ENCODE measurements at places on chromosomes 6 and 20.

GRCh38 chr6:37095997-37096396 is 74.0 kb upstream of the PIM1 start:
- DNase-seq, result no peak

DNA sequence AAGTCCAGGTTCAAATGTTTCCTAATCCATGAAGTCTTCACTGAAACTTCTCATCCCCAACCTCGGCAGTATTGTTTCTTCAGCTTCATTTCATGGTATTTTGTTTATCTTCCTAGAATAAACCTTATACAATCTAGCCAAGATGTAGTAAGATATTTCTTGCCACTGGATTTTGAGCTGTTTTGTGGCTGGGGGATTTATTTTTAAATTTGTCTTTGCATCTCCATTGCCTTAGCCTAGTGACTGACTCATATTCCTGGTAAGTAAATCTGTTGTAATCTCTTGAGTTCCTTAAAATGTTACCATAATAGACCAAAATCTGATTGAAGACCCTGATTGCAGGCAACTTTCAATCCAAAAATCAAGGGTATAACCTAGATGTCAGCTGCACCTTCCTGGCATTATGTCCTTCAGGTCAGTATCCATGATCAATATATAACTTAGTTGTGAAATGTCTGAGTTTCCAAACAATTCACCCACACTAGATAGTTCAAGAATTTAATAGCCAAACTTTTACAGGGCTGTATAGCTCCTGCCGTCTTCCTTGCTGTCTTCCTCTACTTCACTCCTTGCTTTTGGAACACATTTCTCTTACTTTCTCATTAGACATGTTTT is 4.7 kb upstream of the TRMT11 start:
- DNase-seq, result no peak

GRCh38 chr20:33837096-33837830 is 26.1 kb downstream of the CHMP4B start:
- DNase-seq, result no peak

GRCh38 chr6:165448210-165448609 is 138.8 kb upstream of the C6orf118 start:
- DNase-seq, result no peak

DNA sequence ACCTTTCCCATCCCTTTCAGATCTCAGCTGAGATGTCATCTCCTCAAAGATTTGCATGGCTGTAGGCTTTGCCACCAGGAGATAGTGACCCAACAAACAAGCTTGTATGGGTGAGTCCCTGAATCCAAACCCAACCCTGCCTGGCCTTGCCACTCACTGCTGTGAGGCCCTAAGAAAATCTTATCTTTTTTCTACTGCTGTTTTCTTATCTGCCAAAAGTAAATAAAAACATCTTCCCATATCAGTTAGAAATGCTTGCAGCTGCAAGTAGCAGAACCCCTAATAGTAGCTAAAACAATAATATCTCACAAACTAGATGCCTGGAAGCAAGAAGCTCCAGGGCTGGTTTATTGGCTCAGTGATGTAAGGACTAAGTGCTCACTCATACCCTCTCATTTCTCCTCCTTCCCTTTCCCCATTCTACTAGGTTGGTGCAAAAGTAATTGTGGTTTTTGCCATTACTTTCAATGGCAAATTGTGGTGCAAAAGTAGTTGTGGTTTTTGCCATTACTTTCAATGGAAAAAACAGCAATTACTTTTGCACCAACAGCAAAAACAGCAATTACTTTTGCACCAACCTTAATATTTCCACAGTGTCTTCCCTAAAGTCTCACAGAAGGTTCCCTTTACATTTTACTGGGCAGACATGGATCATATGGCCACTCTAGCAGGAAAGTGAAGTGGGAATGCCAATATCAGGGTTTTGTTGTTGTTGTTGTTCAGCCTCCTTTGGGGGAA is 56.7 kb upstream of the PSMF1 start:
- DNase-seq, result no peak

- no peak for DNase-seq
Observed at GRCh38 chr6:19771753-19772336, 65.3 kb upstream of the ID4 start.

GRCh38 chr6:40903456-40903855 is 135.6 kb downstream of the UNC5CL start:
- no peak for DNase-seq

DNA sequence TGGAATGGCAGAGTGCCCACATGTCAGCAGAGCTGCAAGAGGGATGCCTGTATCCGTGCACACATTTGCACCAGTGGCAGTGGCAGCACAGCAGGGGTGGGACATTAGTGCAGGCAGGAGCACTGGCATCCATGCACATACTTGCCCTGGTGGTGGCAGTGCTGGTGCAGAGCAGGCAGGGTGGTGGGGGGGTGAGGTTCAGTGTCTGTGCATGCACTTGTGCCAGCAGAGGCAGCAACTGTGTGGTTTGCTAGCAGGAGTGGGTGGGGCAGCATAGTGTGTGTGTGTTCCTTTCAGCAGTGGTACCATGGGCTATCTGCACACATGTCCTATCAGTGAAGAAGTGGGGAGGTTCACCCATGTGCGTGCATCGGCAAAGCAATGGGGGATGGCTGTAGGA is 151.6 kb downstream of the EPM2A start:
- DNase-seq, result no peak

GRCh38 chr20:7571521-7572055 is 368.7 kb downstream of the HAO1 start:
- no peak for DNase-seq

GRCh38 chr20:32983459-32984112 is 20.6 kb downstream of the SUN5 start:
- DNase-seq, result no peak

- DNase-seq, result no peak
Observed at GRCh38 chr20:58021481-58021880, 207.0 kb downstream of the ANKRD60 start.

GRCh38 chr6:69084746-69085335 is 449.8 kb downstream of the ADGRB3 start:
- DNase-seq, result no peak

GRCh38 chr20:4081421-4081820 is 66.1 kb upstream of the RNF24 start:
- no peak for DNase-seq

DNA sequence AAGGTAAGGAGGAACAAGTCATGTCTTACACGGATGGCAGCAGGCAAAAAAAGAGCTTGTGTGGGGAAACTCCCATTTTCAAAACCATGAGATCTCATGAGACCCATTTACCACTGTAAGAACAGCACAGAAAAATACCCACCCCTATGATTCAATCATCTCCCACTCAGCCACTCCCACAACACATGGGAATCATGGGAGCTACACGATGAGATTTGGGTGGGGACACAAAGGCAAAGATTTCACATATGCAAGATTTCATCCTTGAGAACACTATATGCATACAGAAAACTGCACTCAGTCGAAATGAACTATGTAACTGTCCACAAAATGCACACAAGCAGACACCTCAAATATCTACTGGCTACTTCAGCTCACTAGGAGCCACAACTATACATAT is 480.6 kb upstream of the BTBD3 start:
- no peak for DNase-seq

DNA sequence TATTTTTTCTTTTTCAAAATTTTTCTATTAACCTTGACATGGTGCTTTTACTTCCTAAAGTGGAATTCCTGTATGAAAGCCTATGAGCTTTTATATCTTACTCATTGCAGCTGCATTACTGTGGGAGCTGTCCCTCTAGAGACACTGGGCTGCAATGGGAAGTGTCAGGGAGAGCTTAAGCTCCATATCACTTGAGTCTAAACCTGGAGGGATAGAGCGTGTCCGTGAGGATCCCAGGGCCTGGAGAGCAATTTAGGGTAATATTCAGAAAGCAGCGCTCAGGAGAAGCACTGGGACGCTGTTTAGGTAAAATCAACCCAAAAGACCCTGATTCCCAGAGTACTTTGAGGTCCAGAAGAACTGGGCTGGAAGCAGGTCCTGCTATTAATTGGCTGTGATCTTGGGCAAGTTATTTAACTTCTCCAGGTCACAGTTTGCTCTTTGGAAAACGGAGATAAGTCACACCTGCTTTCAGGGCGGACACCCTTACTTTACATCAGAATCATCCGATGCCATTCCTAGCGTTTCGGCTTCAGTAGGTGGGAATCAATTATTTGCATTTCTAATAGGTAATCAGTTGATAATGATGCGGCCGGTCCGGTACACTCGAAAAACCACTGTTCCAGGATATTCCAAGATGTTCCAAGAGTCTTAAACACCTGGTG is 628 bp upstream of the ERGIC3 start:
- DNase-seq, result no peak

GRCh38 chr6:169175360-169175887 is 78.2 kb downstream of the THBS2 start:
- no peak for DNase-seq
